ENCODE measurements at places on chromosomes 4 and X.

- no peak for DNase-seq
Measured at GRCh38 chr4:129233691-129234090, 137.7 kb downstream of the C4orf33 start.

DNA sequence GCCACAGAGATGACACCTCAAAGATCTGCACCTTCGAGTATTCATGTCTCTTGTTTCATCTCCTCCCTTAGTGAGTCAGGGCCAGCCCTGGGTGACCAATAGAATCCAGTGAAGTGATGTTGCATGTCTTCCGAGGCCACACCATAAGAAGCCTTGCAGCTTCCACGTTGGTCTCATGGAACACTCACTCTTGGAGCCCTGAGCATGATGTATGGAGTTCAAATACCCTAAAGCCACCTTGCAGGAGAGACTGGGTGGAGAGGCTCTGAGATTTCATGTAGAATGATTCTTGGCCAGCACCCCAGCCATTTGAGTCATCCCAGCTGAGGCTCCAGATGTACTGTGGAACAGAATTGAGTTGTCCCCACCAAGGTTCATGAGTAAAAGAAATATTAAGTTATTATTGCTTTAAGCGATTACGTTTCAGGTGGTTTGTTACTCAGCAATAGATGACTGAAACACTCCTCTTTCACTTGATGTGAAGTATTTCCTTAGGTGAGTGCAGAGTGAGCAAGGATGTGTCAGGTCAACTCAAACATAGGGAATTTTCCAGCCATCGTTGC lies 5.0 kb upstream of the RP2 start:
- no peak for DNase-seq

DNA sequence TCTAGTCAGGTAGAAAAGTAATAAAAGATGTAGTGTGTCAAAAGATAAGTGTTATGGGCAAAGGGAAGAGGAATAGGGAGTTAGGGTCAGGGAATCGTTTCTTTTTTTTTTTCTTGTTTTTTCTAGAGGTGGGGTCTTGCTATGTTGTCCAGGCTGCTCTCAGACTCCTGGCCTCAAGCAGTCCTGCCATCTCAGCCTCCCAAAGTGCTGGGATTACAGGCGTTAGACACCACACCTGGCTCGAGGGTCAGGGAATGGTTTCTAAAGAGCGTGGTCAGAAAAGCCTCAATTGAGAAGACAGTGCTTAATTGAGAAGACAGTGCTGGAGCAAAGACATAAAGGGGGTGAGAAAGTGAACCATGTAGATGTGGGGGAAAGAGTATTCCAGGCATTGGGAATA lies 19.1 kb downstream of the SMARCAD1 start:
- DNase-seq, result no peak

- no peak for DNase-seq
Measured at GRCh38 chr4:77127215-77127614, 29.8 kb upstream of the CCNG2 start.

GRCh38 chr4:19807505-19807904 lies 444.2 kb upstream of the SLIT2 start:
- no peak for DNase-seq

- no peak for DNase-seq
Measured at GRCh38 chr4:7649741-7650531, 215.2 kb upstream of the PSAPL1 start.

- no peak for DNase-seq
Measured at GRCh38 chrX:1248331-1249061, 20.1 kb upstream of the CSF2RA start.

- DNase-seq, result no peak
Measured at GRCh38 chr4:126957556-126957955, 675.2 kb upstream of the INTU start.

- no peak for DNase-seq
Measured at GRCh38 chr4:52640808-52641565, 18.1 kb downstream of the USP46 start.

- DNase-seq, result no peak
Measured at GRCh38 chr4:189147005-189147929, 793.4 kb upstream of the FRG1 start.

- DNase-seq, result no peak
Measured at GRCh38 chr4:111689731-111690130, 455.5 kb upstream of the FAM241A start.

DNA sequence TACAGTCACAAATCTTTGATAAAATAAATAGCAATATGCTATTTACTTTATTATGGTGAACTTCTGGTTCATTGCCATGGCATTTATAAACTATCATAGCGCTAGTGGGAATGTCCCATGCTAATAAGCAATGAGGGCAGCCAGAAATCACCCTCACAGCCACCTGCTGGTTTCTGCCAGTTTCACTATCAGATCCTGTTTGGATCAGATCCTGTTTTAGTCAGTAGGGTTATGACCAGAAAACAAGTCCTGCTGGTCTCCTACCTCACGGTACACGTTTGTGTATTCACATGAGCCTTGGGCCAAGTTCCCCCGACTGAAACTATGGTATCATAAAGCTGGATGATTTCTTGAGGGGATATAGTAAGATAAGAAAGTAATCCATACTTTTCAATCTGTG lies 17.7 kb downstream of the FOXR2 start:
- no peak for DNase-seq

- DNase-seq, result no peak
Measured at GRCh38 chr4:19319607-19320006, 932.1 kb upstream of the SLIT2 start.

- DNase-seq, result no peak
Measured at GRCh38 chr4:119647558-119647957, 19.0 kb upstream of the PDE5A start.

DNA sequence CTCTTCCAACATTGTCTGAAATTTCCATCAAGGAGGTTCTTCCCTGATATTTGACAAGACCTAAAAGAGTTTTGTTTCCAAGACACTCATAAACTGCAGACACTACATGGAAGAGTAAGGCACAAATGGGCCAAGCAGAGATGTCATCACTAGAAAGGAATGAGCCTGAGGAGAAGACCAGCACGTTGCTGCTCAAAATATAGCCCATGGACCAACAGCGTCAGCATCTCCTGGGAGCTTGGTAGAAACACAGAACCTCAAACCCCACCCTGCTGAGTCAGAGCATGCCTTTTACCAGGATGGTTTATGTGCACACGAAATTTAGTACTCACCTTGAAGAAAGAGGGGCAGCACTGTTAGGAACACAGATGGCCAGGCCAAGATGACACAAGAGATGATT lies 128.7 kb upstream of the MID1 start:
- DNase-seq, result no peak

- no peak for DNase-seq
Measured at GRCh38 chr4:117784266-117784665, 250.0 kb upstream of the NDST3 start.

- DNase-seq, result no peak
Measured at GRCh38 chr4:122665161-122665929, 44.5 kb upstream of the IL21 start.

DNA sequence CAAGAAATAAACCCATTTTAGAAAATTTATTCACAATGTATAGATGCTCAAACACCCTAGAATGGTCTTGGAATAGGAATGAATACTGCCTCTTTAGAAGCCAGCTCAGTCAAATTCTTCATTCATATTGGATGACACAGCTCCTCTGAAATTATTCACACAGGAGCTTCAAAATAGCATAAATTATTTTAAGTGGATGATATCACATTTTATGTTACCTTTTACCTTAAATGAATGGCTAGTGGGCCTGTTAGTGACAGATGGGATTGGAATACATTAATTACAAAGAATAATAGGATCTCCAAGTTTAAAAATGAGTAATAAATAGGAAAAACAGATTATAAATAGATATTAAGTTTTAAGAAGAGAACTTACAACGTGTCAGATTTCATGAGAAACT lies 184.4 kb downstream of the GABRB1 start:
- DNase-seq, result no peak

All from stimulated activated CD4-positive, alpha-beta T cell treated with anti-CD3 and anti-CD28 coated beads, Interleukin-15, amount 100 ng/mL, for 1 hour (primary cell).